Left cardiac atrium (tissue), 4 donors: ENCODE measurements at places on chromosomes 3 and 15. TPM values are rescaled to one million over a fixed set of nuclear protein-coding genes. Genes with fewer than 3 reads are reported as not detected.
A peak's percentile ranks its signal among the peaks of the same experiment; 100 is the strongest.

Gene C3orf52
- total RNA-seq: 1.5 TPM

Gene SLC9A9
- 7.9 TPM for total RNA-seq

Gene GPR149
- total RNA-seq: not detected

- DNase-seq: peak; percentile 33
Observed at GRCh38 chr3:66456711-66457173, 44.1 kb downstream of the LRIG1 start.

GRCh38 chr3:197226179-197226578 is 72.2 kb downstream of the DLG1 start:
- no peak for DNase-seq

DNA sequence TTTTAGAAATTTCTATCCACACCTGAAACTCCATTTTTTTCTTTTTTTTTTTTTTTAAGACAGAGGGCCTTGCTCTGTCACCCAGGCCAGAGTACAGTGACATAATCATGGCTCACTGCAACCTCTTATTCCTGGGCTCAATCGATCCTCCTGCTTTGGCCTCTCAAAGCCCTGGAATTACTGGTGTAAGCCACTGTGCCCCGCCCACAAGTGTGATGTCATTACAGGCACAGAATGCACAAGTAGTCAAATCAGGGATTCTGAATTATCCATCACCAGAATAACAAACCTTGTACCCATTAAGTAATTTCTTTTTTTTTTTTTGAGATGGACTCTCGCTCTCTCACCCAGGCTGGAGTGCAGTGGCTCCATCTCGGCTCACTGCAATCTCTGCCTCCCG is 1.9 kb downstream of the UQCRC1 start:
- no peak for DNase-seq

DNA sequence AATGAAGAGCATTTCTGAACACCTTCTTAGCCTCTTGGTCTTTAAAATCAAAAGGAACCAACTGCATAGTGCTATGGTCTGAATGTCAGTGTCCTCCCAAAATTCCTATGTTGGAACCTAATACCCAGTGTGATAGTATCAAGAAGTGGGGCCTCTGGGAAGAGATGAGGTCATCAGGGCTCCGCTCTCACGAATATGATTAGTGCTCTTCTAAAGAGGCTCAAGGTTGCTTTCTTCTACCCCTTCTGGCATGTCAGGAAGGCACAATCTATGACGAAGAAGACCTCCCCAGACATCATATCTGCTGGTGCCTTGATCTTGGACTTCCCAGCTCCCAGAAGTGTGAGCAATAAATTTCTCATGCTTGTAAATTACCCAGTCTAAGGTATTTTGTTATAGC is 209.5 kb downstream of the MAGI1 start:
- no peak for DNase-seq

DNA sequence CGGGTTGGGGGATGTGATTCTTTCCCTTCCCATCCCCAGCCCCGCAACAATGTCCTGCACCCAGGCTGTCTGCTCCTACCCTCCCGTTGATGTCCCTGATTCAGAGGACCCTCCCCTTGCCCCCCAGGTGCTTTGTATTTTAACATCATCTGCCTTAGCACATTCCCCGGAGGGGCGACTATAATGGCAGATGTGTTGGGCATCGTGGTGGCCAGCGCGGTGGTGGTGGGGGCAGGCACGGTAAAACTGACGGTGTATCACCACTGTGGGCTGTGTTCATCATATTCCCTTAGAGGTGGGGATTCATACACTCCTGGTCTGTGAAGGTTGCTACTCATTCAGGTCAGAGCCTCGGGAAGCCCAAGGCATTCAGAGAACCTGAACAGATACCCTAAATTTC is 173.0 kb downstream of the ADAMTS17 start:
- DNase-seq: no peak

DNA sequence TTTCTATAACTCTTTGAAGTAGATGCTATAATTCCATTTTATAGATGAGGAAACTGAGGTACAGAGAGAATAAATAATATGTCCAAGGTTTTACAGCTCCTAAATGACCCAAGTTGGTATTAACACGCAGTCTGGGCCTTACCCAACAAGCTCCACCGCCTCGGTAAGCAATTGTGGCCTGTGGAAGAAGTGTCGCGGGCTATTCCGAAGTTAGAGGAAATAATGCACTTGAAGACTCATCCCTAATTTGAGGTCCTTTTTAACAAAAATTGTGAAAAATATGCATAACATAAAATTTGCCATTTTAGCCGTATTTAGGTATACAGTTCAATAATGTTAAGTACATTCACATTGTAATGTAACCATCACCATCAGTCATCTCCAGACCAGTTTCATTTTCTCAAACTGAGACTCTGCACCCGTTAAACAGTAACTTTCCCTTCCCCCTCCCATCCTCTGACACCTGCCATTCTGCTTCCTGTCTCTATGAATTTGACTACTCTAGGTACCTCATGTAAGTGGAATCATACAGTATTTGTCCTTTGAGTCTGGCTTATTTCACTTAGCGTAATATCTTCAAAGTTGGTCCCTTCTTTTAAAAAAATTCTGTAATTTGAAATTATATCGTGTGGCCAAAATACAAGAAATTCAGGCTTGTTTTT is 18.2 kb downstream of the IDH3A start:
- DNase-seq: no peak

DNA sequence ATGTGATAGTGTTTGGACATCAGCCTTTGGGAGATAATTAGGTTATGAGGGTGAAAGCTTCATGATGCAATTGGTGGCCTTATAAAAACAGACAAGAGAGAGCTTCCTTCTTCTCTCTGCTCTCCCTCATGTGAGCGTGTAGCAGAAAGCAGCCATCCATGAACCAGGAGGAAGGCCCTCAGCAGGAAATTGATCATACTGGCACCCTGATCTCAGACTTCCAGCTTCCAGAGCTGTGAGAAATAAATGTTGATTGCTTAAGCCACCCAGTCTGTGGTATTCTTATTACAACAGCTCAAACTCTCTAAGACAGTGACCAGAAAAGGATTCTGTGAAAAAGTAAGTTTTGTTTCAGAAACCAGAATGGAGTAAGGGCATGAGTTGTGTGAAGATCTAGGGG is 13.3 kb downstream of the STAC start:
- DNase-seq: no peak

DNA sequence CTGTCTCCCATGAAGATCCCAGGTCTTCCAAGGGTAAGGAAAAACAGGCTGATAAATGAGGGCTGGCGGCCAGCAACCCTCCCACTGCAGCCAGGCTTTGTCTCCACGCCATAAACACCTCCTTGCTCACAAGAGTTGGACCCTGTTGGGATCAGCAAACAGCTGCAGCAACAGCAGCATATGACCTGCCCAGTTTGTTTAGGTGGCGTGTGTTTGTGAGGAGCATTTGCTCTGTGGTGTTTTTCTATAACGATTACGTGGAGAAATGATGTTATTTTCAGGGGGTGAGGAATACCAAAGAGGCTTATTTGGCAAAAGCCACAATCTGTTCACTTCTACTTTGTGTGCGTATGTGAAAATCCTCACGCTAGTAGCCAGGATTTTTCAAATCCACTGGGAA is 58.5 kb downstream of the RFTN1 start:
- DNase-seq: no peak
